Ovary (tissue), 10 donors: ENCODE measurements at places on chromosomes 2 and 18. TPM values are rescaled to one million over a fixed set of nuclear protein-coding genes. Genes with fewer than 3 reads are reported as not detected.

IGFBP5 gene
- 1,464 TPM for polyA plus RNA-seq

MGAT4A gene
- 3.9 TPM for polyA plus RNA-seq

ADCY3 gene
- polyA plus RNA-seq: 65.1 TPM

SNORC gene
- 0.93 TPM for polyA plus RNA-seq

TMEM169 gene
- polyA plus RNA-seq: 0.65 TPM

SPR gene
- 11.9 TPM for polyA plus RNA-seq

DYNAP gene
- not detected for polyA plus RNA-seq

DES gene
- polyA plus RNA-seq: 642 TPM

MPHOSPH10 gene
- 30.8 TPM for polyA plus RNA-seq

ACSL3 gene
- polyA plus RNA-seq: 30.5 TPM

DSG1 gene
- polyA plus RNA-seq: not detected

NMUR1 gene
- 0.40 TPM for polyA plus RNA-seq

GRCh38 chr18:70663141-70663540, 374.3 kb downstream of the SOCS6 start:
- DNase-seq: no peak

DNA sequence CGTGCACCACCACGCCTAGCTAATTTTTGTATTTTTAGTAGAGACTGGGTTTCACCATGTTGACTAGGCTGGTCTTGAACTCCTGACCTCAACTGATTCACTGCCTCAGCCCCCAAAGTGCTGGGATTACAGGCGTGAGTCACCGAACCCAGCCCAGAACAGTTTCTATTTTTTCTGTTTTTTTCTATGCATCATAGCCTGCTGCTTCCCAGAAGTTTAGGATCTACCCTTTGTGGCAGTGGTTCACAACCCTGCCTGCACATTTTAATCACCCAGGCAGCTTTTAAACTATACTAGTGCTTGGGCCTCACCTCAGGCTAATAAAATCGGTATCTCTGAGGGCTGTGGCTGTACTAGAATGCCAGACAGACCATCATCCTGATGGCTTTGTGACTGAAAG, 39.7 kb upstream of the SOCS6 start:
- DNase-seq: no peak

DNA sequence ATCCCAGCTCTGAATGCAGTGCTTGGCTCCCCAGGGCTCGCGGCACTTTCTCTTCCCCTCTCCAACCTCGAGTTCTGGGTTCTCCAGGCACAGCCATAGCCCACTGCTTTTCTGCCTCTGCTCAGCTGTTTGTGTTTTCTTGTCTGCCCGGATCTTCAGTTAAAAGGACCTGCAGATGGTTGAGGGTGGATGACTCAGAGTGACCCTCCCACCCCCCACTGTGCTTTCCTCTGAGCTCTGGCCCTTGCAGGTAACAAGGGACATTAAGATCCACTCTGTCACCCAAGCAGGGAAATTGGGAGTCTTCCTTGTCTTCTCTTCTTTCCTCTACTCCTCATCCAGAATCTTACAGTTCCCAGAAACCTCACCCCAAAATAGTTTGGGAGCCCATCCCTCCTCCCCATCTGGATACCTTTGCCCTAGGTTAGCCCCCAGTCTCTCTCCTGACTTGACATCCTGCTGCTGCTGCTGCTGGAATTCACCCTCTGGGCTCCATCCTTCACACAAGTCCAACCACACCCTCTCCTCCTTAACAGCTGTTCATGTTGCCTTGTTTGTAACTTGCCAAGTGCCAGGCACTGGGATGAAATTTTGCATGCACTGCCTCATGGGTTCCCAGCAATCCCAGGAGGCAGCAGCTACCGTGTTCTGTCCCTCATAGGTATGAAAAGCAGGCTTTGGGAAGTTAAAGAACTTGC, 157.9 kb upstream of the TTC39C start:
- no peak for DNase-seq

GRCh38 chr2:218047536-218048225, 21.4 kb upstream of the RUFY4 start:
- DNase-seq: no peak

GRCh38 chr18:43405097-43405496, 127.8 kb upstream of the SYT4 start:
- DNase-seq: no peak

DNA sequence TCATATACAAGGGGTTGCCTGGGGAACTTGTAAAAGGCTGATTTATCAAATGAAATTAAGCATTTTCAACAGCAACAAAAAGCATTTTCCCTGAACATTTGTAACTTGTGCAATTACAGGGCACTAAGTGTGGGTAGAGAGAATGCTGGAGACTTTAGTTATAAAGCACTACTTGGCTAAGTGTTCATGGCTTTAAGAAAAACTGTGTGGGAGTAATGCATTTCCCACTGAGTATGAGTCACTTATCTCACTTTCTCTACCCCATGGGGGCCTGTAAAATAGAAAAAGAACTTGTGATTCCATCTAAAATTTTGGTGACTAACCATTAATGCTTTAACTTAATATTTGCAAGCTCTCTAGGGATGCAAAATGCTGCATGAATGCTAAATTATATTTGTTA, 193.4 kb downstream of the CCDC102B start:
- DNase-seq: no peak

DNA sequence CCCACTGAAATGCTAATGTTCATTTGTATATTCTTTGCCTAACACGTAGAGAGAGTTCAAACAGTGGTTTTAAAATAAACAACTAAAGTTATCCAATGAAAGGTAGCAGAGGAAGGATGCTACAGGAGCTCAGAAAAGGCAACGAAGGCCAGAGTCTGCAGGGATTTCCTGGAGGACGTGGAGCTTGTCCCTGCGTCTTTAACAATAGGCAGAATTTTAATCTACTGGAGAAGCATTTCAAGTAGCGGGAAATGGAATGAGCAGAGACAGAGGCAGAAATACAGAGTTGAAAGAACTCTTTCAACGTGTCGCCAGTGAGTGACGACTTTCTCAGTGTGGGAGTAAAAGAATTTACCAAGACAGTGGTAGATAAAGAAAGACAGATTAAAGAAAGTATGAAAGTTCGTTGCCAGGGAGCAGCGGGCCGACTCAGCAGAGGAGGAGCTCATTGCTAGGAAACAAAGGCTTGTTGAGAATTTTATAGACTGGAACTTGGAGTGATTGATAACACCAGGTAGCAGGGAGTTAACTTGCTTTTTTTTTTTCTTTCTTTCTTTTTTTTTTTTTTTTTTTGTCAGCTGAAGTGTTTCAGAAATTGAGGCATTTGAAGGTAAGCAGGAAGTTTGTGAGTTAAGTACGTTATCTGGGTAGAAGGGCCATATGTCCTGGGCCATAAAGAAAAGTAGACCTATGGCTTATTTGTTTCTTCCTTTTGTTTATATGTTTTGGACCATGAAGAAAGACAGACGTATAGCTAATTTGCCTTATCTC, 625 bp upstream of the NBAS start:
- peak; percentile 25 for DNase-seq

- no peak for DNase-seq
Observed at GRCh38 chr2:213317929-213318328, 33.7 kb downstream of the SPAG16 start.

DNA sequence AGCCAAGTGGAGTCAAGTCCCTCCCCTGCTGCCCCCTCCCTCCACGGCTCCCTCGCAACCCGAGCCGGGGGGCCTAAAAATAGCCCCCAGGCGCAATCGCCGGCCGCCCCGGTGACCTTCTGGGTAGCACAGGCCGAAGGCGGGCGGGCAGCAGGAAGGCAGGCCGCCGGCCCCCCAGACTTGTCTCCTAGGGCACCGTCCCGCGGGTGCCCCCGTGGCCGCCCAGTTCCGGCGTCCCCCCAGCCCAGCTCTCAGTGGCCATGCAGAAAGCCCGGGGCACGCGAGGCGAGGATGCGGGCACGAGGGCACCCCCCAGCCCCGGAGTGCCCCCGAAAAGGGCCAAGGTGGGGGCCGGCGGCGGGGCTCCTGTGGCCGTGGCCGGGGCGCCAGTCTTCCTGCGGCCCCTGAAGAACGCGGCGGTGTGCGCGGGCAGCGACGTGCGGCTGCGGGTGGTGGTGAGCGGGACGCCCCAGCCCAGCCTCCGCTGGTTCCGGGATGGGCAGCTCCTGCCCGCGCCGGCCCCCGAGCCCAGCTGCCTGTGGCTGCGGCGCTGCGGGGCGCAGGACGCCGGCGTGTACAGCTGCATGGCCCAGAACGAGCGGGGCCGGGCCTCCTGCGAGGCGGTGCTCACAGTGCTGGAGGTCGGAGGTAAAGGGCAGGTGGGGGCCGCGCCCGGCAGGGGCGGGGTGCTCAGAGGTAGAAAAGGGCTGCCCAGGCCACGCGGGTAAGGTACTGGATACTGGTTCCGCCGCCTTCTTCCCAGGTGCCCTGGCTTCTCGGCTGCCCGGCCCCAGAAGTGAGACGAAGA, at the start of gene SPEG:
Gene SPEG, plus strand, starts transcription at position 126 of the 808 bp plus-strand sequence. Its CDS starts 135 bp downstream, at position 261.
- peak; percentile 48 for DNase-seq

- no peak for DNase-seq
Observed at GRCh38 chr2:25201794-25202193, 33.4 kb upstream of the POMC start.

- DNase-seq: peak; percentile 7
Observed at GRCh38 chr18:79569720-79570119, 109.9 kb upstream of the CTDP1 start.

DNA sequence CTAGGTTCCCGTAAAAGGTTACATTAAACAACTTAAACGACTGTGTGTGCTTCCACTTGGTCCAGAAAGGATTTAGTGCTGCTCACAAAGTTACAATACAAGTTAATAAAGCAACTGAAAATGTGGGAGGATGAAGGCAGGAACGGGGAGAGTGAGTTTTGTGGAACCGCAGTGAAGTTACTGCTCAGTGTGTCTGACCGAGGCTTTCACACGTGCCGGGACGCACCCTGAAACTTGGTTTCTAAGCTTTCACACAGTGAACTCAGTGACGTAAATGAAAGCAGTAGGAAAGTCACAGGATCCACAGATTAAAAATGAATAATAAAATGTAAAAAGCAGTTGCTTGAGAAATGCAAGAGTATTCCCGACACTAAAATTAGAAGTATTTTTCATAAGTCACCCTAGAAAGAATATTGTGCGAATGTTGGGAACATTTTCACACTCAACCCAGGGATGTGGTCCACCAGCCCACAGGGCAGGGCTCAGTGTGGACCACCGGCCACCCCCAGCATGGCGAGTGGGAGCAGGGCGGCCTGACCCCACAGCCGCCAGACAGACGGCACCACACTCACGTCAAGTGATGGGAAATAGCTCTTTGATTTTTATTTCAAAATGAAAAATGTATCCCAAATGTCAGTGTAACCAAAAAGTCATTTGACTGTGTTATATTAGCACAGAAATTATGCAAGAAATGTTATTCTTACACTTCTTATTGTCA, 32.6 kb upstream of the CHMP1B start:
- DNase-seq: no peak

DNA sequence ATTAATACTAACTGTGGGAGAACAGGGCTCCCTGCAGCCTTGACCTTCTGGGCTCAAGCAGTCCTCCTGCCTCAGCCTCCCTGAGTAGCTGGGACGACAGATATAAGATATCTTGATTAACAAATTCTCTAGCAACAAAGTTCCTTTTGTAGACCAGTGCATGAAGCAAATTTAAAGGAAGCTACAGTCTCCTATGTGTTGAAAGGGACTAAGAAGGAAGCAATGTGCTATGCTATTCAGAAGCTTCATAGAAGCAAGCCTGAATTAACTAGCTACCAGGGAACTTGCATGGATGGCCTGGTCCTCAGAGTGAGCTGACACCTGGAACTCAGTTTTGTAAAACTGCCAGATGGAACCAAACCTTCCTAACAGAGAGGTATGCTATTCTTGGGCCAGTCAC, 33.2 kb downstream of the RAPH1 start:
- no peak for DNase-seq

DNA sequence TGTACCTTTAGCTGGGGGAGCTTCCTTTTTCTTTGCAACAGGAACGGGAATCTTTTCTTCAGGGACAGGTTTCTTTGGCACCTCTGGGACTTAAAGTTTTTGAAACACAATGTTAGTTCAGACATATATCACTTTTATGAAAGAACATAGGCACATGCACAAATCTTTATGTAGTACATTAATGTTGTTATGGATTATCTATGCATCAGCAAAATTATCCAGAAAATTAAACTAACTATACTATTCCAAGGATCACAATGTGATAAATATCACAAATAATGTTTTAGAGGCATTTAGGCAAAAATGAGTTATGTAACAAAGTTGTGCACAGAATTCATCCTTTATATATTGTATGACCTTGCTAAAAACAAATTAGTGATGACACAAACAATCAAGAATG, 117.4 kb downstream of the TTN start:
- no peak for DNase-seq

DNA sequence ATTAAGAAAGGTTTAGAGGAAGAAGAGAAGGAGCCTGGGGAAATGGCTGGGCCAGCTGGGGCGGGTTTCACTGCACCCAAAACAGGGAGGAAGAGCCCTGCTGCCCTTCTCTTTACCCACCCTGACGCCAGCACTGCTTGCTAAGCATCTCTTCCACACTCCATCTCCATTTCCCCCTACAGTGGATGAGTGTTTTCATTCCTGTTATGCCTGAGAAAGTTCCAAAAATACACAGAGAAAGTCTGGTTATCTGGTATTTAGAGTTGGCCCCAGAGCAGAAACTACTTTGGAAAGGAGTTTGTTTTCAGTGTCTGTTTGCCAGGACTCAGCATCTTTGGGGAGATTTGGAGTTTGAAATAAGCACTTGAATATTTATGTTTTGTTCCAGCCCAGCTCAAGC, 451.0 kb downstream of the SLC4A3 start:
- DNase-seq: peak; percentile 54

GRCh38 chr2:134132490-134132857, 121.4 kb upstream of the MGAT5 start:
- no peak for DNase-seq

- DNase-seq: no peak
Observed at GRCh38 chr2:25453199-25453905, 111.6 kb upstream of the DNMT3A start.

GRCh38 chr2:127011231-127011661, 95.7 kb downstream of the BIN1 start:
- no peak for DNase-seq

DNA sequence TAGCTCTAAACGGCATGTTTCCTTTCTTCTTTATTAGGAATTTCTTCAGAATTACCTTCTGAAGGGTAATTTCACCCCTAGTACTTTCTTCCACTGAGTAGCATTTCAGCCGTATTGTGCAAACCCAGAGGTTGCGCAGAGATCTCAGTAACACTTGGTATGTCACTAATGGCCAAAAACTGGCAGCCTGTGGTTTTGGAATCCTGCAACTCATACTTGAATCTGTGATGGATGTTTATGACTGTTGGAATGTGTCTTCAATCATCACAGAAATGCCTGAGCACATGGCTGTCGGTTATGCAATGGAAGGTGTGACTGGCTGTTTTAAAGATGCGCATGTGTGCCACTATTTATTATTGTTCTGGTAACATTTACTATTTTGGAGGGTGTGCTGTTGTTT, 100.0 kb downstream of the COLEC12 start:
- DNase-seq: no peak

DNA sequence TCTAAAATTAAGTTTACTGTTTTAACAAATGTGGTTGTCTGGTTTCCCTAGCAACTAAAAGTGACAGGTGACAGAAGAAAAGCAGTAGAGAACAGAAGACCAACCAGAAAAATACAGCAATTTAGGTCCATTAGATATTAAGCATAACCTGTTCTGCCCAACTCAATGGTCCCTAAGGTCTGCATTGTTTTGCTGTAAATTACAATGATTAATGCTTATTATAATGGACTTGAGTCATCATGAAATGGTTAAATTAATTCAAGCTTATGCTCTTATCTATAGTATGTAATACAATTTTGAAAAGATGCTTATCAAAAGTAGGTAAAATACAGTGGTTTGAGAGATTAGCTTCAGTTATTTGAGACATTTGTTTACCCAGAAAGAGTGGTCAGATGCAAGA, 378.0 kb downstream of the GRB14 start:
- DNase-seq: no peak
